ENCODE measurements at places on chromosomes 12 and 14.
A peak's percentile ranks its signal among the peaks of the same experiment; 100 is the strongest.

DNA sequence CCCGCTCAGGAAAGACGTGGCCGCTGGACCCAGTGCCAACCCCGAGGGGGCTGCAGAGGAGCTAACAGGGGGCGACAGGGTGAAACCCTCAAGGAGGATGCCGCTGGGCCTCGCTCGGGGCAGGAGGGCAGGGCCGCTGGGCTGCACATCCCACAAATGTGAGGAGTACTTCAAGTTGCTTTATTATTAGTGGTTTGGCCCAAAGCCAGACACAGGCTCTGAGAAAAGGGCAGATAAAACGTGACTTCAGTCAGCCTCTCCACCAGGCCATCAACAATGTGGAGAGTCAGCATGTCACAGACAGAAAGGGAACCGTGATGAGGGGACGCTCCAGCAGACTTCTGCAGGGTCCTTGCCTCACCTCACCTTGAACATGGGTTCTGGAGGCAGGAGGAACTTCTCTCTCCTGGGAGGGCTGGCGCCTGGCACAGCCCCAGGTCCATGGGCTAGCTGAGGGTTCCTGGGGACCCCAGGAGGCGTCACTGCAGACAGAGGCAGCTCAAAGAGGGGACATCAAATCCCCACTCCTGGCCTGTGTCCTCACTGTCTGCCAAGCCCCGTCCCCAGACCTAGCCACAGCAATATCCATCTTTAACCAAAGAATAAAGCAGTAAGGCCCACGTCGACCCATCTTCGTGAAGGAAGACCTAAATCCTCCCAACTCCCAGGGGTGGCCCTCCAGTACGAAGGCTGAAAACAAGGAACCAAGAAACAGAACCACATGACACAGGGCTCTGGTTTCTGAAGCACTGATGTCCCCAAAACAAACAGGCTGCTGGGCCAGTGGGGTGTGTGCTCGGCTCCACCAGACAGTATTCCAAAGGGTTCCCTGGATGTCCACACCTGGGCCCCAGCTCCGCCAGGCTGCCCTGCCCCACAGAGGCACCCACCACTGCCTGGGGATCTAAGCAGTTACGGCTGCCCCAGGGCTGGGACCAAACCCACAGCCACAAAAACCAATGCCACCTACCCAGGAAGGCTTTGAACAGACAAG lies 35.1 kb downstream of the CCDC85C start:
- peak; percentile 83 for DNase-seq

GRCh38 chr12:31020385-31021166 lies 53.1 kb upstream of the DDX11 start:
- no peak for DNase-seq

DNA sequence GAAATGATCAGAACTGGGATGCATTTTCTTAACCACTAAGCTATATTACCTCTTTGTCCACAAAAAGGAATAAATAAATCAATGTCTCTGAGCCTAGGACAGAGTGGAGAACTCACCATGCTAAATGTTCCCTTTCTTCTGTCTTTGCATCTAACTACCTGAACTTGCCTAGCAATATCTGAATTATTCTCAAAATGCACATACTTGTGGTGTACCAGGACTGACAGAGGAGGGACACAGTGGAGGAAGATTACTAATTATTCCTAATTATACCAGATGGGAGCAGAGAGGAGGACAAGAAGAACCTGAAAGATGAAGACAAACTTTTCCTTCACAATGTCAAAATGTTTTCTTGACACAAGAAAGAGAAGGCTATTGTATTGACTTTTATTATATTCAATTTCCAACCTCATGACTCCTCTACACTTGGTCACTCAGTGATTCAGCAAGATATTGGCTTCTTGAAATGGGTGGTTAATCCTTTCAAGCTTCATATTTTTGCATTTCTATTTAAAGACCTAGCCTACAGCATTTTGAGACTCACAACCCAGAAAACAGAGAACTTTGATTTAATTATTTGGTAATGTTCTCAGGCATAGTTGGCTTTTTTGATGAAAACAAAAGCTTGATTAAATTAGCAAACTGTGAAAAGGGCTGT lies 117.2 kb upstream of the LRFN5 start:
- no peak for DNase-seq

GRCh38 chr12:86697916-86698640 lies 441.9 kb upstream of the MGAT4C start:
- no peak for DNase-seq

- no peak for DNase-seq
These were observed 165.7 kb downstream of the FBXL14 start for GRCh38 chr12:1428671-1429070.

DNA sequence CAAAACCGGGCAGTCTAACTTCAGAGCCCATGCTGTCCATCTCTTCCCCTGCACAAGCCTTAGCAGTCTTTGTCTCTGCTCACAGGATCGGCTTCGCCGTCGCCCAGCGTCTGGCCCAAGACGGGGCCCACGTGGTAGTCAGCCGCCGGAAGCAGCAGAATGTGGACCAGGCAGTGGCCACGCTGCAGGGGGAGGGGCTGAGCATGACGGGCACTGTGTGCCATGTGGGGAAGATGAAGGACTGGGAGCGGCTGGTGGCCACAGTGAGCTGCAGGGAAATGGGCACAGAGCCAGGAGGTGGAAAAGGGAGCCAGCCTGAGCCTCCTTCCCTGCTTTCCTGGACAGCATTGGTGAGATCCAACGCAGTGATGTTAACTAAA lies 14.2 kb upstream of the CARMIL3 start:
- DNase-seq = no peak

DNA sequence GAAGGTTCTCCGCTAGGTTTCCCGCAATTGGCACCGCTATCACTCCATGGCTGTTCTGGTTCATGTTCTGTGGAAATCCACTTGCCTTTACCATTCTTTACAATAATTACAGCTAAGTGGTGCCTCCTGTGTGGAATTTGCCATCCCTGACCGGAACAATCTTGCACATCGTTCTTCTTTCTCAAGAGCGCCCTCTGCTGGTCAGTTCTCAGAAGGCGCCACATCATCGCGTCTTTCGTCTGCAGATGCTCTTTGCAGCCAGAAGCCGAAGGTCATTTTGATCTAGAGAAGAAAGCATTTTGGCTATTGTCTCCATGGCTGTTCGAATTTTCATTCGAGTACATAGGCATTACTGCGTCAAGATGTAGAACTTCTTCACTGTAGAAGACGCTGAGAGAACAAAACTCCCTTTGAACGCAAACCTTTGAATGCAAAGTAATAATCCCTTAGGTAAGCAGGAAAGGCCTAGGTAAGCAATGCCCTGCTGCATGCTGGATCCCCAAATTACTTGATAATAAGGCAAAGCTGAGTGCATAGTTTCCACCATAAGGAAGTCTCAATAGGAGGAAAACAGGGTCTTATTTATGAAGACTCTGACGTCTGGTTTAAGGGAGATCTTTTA lies 10.1 kb upstream of the RTRAF start:
- peak; percentile 73 for DNase-seq

DNA sequence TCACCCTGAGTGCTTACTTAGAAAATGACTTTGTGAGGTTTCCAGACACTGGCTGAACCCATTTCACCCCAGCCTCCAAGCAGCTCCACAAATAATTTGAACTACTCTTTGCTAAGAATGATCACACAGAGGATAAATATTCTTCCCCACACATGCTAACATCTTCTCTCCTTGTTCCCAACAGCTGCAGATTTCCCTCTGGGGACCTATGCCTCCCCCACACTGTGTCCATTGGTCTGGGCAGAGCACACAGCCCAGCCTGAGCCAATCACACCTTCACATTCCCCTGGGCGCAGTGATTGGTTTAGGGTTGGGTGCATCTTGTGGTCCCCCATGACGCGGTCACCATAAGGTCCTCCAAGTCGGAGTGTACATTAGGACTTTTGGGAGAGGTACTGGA lies 6.9 kb downstream of the SDR9C7 start:
- DNase-seq = no peak

GRCh38 chr14:104805326-104805678 lies 4.4 kb downstream of the ZBTB42 start:
- DNase-seq = peak; percentile 93

DNA sequence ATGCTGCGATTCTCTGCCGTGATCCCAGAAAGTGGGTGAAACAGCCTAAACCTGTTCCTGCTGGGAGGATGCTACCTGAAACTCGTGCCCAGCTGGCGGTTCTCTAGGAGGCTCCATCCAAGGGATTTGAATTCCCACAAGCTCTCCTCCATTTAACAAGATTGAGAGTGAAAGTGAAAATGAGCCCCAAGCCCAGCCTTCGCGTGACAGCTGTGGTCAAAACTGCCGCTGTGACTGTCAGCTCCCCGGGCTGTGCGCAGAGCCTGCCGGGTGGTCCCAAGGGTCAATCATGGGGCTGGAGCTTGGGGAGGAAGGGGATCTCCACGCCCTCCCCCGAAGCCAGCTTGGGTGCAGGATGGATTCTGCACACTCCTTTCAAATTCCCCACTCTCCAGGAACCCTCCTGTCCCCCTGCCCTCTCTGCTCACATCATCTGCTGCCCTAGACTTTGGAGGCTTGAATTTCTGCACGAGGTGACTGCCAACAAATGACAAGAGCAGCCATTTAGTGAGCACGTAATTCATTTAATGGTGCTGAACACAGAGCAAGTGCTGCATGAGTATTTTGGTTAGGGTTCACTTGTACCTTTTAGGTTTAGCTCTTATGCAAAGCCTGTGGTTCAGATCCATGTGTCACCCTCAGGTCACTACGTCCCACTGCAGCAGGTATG lies 5.3 kb downstream of the ASB2 start:
- no peak for DNase-seq

GRCh38 chr12:11718105-11718504 lies 68.6 kb downstream of the ETV6 start:
- DNase-seq = no peak

DNA sequence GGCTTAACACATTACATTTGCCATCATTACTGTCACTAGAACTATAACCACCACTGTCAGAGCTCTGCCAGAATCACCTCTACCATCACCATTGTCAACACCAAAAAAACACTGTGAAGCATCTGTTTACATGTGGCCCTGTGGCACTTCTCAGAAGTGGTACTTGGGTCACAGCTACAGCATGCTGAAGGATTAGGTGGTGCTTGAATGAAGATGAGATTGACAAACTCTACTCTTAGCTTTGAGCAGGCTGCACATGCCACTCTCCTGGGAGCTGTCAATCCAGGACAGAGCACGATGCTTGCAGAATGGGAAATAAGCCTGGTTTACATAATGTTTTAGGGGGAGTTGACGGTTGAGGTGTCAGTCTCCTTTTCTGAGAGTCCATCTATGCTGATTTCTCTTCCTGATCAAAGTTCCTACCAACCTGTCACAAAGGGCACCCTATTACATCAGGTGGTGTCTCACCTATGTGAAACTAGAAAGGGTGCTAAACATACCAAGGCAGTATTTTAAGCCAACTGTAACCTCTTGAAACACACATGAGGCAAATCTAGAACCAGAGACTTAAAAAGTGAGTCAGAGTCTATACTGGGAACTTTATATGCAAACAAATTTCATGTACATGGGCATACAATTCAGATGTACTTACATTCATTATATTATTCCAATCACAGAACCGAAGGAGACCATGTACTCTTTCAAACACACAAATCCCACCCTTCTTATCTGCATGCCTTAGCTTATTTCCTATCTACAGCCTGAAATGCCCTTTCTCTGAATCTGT lies 258.7 kb downstream of the EMP1 start:
- no peak for DNase-seq

DNA sequence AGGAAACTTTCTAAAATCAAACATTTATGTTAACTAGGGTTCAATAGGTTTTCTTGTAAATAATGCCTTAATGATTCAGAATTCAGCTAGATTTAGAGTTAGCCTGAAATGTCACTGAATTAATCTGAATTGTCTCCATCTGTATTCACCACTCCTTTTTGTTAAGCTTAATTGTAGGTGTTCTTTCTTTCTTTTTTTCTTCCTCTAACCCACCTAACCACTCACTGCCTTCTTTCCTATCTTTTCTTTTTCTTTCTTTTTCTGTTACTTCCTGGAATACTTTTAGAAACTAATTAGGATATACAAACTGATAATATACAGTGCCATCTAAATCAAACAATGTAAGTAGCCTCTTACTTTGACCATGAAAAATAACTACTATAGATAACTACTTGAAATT lies 29.9 kb downstream of the G2E3 start:
- DNase-seq = no peak

DNA sequence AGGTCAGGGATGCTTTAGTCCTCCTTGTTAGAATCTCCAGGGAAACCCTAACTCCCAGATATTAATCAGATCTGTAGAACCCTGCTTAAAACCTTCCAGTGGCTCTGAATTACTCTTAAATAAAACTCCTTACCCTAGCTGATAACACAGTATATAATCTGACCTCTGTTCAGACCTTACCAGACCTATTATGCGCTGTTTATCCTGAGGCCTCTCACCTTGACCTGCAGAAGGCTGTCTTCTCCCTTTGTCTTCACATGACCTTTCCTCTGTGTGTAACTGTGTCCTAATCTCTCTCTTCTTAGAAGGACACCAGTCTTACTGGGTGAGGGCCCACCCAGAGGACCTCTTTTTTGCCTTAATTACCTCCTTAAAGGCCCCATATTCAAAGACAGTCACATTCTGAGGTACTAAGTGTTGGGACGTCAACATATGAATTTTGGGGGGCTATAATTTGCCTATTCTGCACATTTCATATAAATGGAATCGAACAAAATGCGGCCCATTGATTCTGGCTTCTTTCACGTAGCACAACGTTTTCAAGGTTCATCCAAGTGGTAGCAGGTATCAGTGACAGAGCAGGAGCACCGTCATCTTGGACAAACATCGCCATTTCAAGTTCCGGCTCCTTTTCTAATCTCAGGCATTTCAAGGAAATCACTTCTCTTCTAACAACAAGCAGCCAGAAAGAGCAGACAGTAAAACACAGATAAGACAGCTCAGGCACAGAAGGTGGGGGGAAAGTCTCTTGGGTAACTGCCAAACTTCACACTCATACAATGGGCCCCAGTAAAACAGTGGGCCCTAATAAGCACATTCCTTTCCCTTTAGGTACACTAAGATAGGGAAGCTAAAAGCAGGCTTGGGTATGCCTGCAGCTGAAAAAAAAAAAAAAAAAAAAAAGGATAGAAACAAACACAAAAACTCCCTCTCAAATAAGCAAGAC lies 200.2 kb upstream of the NUDT4 start:
- peak; percentile 46 for DNase-seq

GRCh38 chr12:66191547-66192126 lies 2.6 kb downstream of the IRAK3 start:
- no peak for DNase-seq

DNA sequence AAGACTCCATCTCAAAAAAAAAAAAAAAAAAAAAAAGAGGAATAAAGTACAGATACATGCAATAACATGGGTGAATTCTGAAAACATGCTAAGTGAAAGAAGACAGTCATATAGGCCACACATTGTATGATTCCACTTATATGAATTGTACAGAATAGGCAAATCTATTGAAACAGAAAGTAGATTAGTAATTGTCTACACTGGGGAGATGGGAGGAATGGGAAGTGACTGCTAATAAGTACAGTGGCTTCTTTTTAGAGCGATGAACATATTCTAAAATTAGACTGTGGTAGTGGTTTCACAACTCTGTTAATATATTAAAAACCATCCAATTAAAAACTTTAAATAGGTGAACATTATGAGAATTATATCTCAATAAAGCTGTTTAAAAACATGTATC lies 74.4 kb downstream of the ANKS1B start:
- no peak for DNase-seq

All from EL (cell line).